ENCODE measurements at places on chromosomes 7 and 10.

DNA sequence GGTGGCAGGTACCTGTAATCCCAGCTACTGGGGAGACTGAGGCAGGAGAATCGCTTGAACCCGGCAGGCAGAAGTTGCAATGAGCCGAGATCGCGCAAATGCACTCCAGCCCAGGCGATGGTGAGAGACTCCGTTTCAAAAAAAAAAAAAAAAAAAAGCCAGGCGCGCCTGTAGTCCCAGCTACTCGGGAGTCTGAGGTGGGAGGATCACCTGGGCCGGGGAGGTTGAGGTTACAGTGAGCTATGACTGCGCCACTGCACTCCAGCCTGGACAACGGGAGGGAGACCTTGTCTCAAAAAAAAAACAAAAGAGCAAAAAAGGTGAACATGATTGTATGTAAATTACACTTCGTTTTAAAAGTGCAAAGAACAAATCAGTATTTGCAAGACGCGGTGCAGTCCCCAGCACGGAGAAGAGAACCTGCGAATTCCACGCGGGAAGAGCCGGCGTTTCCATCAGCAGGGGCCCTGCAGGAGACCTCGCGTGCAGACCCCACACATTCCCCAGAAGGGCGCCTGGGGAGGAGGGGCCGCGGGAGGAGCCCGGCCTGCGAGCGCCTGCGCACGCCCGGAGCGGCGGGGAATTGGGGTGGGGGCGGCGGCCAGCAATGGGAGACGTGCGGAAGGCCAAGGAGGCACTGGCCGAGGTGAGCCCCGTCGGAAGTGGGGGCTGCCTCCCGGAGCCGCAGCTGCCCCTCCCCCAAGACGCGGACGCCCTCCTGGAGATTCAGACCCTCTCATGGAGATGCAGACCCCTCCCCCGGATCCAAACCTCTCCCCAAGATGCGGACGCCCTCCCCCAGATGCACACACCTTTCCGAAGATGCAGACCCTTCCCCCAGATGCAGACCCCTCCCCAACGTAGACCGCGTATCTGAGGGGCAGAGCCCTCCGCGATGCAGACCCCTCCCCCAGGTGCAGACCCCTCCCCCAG, 16.7 kb upstream of the SUN1 start:
- DNase-seq = no peak

DNA sequence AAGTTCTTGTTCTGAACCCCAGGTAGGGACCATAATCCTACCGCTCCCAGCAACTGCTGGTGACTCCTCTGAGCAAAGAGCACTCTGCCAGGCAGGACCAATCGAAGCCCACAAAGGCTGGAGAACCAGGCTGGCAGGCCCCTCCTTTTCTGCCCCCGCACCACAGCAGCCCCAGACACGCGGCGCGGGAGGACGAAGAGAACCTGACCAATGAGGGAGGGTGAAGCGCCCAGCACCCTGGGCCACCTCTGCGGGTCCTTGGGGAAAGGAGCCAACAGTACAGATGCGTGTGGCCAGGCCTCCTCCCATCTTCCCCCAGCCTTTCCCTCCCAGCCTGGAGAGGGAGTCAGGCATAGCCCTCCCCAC, 25.9 kb downstream of the CTBP2 start:
- DNase-seq = no peak

- DNase-seq = no peak
Observed at GRCh38 chr7:17131983-17132655, 166.3 kb upstream of the AHR start.

- DNase-seq = no peak
Observed at GRCh38 chr7:155296788-155297516, 726 bp upstream of the INSIG1 start.

- DNase-seq = no peak
Observed at GRCh38 chr7:76231071-76231470, 29.4 kb downstream of the SRRM3 start.

DNA sequence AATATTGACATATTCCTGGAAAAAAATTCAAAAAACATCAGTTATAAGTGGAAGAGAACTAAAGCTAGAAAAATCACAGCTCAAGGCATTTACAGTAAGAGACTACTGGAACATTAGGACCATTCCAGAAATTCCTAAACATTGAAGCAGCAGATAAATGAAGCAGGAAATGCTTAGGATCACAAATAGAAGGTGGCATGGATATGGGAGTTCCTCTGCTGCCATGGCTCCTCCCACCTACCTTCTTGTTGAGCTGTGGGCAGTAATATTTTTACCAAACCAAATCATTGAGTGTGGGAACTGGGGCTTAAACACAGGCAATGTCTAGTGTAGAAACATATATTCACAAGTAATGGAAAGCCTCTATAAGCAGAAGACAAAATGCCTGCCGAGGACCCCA, 292.8 kb downstream of the ANKRD7 start:
- no peak for DNase-seq

DNA sequence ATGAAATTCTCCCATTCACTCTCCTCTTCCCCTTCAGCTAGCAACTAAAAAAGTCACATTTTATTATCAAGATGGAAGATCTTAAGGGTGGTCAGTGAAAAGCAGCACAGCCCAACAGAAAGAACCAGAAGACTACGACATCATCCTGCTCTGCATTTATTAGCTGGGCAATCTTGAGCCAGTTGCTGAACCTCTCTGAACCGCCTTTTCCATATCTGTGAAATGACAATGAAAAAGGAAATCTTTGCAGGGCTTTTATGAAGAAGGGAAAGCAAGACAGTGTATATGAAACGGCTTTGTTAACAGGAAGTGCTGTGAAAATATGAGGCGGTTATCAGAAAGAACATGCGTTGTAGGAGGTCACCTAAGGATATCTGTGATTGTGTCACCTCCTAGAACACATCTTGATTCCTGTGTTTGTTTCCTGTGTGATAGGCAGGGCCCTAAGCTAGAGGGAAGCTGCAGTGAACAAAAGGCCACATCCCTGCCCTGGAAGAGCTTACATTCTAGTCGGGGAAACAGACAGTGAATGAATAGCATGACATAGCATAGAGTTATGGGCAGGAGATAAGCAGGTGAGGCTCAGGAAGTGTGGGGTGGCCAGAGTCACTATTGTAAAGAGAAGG, 36.0 kb upstream of the KCNMA1 start:
- DNase-seq = no peak

DNA sequence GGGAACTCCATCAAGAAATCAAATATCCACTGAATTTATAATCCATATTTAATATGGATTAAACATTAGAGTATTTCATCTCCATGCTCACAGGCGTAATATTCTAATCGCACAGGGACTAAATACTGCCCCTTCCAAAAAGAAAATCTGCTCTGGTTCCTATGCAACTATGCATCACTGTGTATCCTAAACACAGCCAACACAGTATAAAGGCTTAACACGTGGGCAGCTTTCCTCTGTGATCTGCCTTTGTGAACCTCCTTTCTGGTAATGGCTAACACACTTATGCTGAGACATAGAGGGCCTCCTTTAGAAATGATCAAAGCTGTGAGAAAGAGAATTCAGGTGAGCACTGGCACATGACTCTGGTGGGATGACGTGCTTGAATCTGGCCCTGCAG, 110.2 kb downstream of the RAB11FIP2 start:
- DNase-seq = no peak

DNA sequence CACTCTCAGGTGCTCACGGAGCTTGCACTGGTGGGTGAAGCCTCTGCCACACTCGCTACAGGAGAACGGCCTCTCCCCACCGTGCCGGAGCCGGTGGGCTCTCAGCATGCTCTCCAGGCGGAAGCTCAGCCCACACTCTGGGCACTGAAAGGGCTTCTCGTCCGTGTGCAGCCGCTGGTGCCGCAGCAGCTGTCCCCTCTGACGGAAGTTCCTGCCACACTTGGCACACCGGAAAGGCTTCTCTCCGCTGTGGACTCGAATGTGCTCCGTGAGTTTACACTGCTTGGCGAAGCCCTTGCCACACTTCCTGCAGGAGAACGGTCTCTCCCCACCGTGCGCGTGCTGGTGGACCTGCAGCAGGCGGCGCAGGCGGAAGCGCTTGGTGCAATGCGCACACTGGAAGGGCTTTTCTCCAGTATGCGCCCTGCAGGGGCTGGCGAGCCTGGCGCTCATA, 19.3 kb downstream of the ZNF786 start:
- no peak for DNase-seq

DNA sequence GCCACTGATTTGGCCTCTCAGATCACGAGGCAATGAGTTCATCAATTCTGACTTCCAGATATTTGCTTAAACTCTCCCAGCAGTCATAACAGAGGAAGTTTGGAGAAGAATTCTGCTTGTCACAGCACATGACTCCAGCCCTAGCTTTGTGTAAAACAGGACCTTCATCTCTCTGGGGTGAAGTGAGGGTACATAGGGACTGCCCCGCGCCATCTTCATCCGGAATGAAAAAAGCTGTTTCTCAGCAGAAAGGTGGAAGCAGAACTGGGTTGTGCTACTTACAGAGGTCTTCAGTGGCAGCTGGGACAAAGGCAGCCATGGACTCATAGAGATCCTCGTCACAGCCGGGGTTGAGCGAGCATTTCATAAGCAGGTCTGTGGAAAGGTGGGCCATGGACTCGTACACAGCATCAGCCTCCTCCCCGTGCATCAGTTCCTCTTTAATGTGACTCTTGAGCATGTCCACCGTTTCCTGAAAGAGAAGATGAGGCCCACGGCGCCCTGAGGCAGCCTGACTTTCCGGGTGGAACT, 58.4 kb upstream of the TM9SF3 start:
- DNase-seq = no peak

- no peak for DNase-seq
Observed at GRCh38 chr7:2445898-2446555, 30.2 kb downstream of the GRIFIN start.

GRCh38 chr7:13524076-13524475, 465.4 kb downstream of the ETV1 start:
- peak; percentile 47 for DNase-seq

DNA sequence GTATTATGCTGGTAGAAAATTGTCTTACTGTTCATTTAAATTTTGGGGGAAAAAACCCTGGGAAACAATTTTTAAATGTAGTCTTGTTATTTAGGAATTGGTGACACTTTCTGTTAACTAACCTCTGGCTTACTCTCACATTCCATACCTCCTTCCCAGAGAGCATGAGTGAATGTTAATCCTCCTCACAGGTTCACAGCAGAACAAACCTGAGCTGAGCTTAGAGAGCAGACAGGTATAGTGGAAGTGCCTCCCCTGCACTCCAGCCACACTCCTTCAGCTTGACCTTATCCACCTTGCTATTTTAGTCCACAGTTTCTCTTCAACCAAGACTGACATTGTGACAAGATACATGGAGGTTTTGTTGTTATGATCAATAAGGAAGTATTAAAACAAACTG, 235.9 kb downstream of the FOXP2 start:
- DNase-seq = no peak

Data from T47D (cell line).